KBM-7 (cell line): ENCODE measurements at places on chromosomes 1 and 21.

- DNase-seq = no peak
These were observed 6.8 kb downstream of the MEGF6 start for GRCh38 chr1:3604468-3604974.

DNA sequence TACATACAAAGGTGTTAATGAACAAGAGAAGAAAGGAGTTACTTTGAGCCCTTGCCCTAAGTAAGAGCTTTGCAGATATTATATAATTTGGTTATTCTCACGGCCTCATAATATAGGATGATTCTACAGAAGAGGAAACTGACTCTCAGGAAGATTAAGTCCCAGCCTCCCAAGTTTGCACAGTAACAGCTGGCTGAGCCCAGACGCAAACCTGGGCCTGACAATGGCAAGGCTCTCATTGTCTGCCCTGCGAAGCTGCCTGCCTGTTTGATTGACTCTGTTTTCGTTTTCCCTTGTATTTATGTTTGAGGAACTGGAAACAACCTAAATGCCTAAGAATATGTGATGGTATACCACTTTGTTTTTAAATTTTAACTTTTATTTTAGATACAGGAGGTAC lies 76.2 kb upstream of the PGBD5 start:
- no peak for DNase-seq

DNA sequence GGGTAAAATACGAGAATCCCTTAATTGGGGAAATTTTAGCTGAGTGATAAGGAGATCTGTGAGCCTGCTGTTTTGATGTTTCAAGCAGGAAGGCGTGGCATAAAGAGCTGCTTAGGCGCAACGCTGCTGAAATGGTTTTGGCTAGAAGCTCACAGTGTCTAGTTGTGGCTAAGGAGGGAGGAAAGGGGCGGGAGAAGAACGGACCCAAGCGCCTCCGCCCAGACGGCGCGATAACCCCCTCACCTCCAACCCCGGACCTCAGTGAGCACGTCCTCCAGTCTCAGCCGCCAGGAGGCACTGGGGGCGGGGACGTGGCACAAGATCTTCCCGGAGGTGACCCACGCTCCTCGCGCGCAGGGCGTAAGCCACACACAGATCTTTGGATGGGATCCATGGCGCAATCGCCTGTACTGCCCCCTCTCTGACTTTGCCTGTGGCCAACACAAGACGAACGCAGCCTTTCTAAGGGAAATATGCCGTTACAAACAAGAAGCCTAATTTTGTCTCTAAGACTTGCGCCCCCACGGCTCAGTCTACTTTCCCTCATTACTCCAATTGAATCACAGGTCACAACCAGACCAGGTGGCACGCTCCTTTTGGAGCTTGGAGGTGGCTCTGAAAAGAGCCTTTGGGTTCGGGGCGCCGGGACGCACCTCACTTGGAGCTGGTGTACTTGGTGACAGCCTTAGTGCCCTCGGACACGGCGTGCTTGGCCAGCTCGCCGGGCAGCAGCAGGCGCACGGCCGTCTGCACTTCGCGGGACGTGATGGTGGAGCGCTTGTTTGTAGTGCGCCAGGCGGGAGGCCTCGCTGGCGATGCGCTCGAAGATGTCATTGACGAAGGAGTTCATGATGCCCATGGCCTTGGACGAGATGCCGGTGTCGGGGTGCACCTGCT lies 23.4 kb upstream of the RNF187 start:
- DNase-seq = peak; percentile 90

DNA sequence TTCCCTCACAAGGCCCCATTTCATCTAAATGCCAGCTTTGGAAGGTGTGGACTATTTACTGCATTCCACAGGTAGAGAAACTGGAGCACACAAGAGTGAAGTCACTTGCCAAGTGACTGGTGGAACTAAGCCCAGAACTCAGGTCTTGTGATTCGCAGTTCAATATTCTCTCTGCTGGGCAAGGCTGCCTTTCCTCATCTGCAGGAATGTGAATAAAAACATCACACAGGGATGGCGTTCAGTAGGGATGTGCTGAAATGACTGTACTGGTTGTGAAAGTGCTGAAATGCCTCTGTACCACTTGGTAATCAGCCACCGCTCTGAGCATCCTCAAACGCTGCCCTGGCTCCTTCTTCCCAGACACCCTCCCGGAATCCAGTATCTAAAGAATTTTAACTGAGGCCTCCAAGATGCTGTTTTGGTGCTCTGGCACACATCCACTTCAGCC lies 145.6 kb downstream of the HIVEP3 start:
- DNase-seq = no peak

DNA sequence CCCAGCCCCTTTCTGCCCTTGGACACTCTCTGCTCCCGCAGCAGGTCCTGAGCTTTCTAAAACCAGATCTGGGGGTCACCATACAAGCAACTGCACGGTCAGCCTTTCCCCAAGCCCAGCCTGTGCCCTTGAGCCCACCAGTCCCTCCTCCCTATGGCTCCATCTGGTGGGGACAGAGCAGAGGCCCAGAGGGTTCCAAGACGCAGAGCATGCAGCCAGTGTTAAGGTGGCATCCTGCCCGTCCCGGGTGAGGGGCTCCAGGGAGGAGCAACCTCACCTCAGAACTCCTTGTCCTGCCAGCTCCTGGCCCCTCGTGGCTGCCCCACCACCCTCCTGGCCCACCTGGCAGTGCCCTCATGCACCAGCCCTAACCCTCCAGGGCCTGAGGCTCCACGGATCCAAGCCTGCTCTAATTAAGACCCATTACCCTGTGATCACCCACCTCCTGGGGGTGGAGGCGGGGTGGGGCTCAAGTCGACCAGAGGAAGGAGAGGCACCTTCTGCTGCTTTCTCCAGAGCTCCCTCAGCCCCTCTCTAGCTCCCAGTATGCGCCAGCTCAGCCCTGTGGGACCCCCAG lies 8.5 kb downstream of the CHD5 start:
- DNase-seq = no peak

- peak; percentile 35 for DNase-seq
These were observed 126.8 kb upstream of the ZNF644 start for GRCh38 chr1:91148641-91149069.

DNA sequence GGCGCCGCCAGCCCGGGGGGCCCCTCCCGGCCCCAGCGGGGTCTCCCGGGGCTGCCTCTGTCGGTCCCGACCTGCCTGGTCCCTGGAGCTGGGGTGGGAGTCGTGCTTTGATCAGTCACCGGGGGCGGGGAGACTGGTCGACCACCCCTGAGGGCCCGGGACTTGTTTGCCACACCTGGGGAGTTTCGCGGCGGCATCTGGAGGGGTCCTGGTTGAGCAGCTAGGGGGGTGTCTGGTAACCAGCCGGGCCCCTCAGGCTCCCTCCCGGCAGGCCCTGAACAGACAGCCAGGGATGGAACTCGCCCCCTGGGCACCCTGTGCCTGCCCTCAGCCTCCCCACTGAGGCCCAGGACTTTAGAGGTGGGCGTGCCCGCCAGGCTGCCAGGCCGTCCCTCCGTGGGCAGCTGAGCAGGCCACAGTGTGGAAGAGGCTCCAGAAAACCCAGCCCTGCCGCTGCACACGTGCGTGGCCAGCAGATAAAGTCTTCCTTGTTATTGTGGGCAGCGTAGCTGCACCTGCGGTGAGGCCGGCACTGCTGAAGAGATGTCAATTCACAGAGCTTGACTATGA lies 13.3 kb upstream of the SAMD11 start:
- DNase-seq = no peak

- no peak for DNase-seq
These were observed 25.0 kb upstream of the PHTF1 start for GRCh38 chr1:113784104-113784779.

DNA sequence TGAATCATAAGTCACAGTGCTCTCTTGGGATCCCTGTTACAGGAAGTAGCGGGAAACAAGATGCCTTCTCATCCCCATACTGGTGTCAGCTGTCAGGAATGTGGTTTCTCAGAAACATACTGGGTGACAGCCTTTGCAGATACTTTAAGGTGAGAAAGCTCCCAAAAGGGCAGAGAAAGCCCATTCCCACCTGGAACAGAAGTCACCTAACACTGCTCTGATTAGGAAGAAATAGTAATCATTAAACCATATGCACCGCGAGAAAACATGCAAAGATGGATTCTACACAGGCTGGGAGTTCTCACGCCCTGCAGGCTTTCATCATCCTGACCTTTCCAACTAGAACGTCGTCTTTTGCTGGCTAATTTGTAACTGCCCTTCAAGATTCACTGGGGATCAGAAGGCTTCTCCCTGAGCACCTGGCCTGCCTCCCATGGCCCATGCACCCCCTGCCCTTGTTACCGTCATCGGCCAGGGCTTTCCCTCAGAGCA lies 46.2 kb upstream of the SLC44A3 start:
- no peak for DNase-seq

DNA sequence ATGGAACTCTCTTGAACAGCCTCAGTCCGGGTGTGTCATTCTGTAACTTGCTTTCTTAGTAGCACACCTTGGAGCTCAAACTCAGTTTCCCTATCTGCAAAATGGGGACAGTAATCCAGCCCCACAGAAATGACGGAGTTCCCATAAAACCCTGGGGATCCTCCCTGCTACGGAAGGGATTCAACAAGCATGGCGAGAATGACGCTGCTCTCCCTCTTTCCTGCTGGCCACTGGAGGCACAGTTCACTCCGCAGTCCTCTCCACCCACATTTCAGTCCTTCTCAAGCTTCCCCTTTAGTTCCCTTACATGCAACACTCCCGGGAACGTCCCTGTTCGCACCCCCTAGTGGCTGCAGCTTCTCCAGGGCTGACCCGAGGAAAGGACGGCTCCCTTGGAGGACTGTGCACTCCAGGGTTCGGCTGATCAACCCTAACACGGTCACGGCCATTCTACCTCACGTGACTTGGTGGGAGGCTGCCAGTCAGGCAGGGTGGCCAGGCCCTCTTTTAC lies 20.6 kb downstream of the RUNX3 start:
- DNase-seq = peak; percentile 24

GRCh38 chr1:147080006-147080661 lies 92.1 kb downstream of the PRKAB2 start:
- DNase-seq = no peak

DNA sequence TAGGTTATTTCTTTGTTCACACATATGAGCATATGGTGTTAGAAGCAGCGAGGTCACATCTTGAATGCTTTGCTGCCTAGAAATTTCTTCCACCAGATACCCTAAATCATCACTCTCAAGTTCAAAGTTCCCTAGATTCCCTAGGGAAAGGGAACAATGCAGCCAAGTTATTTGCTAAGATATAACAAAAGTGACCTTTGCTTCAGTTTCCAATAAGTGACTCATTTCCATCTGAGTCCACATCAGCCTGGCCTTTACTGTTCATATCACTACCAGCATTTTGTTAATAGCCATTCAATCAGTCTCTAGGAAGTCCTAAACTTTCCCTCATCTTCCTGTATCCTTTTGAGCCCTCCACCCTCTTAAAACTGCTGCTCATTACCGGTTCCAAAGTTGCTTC lies 1502.5 kb downstream of the KCNT2 start:
- DNase-seq = no peak

- no peak for DNase-seq
These were observed 34.8 kb upstream of the ADARB1 start for GRCh38 chr21:45039317-45040156.

DNA sequence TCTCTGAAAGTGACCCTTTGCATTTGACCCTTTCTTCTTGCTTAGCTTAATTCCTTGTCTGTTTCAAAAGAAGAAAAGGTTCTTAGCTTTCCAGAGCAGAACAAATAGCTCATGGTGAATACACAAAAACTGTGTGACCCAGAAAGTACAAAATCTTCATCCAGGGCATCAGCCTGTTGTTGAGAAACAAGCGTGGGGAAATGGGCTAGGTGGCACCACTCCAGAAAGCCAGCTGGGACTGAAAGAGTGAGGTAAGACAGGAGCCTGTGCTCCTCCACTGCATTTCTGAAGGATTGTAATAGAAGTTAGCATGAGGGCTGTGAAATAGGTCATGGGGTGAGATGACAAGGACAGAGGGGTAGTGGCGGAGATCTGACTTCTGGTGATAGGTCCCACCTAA lies 45.8 kb downstream of the CYP2J2 start:
- no peak for DNase-seq

DNA sequence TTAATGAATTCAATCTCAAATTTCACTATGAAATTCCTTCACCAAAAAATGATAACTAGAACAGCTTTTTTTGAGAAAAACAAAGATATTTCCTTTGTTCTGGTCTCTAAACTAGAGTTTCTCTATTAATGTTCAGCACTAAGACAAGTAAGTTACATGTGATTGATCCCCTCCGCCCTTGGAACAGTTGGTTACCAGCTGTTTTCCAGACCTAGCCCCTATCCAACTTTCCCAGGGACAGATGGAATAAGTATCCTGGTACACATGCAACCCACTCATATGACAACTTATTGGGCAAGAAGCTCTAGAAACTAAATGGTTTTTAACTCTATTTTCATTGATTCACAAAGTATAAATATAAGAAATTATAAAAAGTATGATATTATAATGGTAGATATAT lies 140.4 kb downstream of the COP1 start:
- no peak for DNase-seq

DNA sequence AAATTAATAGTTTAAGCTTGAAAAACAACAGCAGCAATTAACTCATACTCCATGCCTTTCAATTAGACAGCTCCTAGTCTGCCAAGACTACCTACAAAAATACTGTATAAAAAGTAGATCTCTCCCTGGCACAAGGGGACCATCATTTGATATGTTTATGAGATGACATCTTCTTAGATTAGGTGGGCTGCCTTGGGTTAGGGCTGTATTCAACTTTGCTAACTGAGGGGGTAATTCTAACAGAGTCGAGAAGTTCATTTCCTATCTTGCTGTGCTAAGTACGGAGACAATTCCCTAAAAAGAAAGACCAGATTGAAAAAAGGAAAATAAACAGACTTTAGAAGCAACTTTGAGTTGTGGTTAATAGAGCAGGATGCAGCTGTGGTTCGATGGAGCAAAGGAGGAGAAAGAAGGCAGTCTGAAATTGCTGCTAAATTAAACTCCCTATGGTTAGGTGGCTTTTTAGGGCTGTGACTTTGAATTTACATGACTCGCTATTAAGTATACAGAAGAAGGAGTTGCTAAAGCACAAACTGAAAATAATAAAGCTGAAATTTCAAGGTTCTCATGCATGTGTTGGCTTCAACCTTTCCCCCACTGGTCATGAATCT lies 75.4 kb downstream of the CDC7 start:
- peak; percentile 30 for DNase-seq

DNA sequence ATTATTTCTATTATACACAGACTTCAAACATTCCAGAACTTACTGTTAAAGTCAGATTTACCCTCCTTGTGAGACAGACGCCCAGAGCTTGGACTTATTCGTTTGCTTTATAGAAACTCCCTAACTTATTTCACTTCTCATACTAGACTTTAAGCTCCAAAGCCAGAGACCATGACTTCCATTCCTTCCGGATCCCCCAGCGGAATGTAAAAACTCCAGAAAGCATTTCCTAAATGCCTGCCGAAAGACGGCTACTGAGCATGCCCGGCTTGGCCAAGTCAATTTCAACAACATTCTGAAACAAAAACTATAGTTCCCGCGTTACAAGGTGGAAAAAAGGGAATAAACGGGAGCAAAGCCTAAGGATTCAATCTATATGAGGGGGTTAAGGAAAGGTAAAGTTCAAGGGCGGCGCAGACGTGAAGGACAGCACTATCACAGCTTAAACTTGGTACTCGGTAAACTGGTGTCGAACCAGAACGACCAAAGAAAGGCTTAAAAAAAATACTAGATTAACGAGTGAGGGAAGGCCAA lies 1.1 kb downstream of the USP48 start:
- DNase-seq = no peak

GRCh38 chr1:229572286-229572685 lies 13.8 kb upstream of the ABCB10 start:
- DNase-seq = peak; percentile 44

GRCh38 chr1:225875044-225875815 lies 7.0 kb downstream of the TMEM63A start:
- no peak for DNase-seq
